ENCODE measurements at places on chromosomes 13 and 19. TPM values are rescaled to one million over a fixed set of nuclear protein-coding genes. Genes with fewer than 3 reads are reported as not detected.

The B3GNT3 gene
- 19.1 TPM for total RNA-seq

GRCh38 chr13:75052616-75053015 lies 429.4 kb downstream of the TBC1D4 start:
- no peak for DNase-seq

GRCh38 chr19:46546194-46546896 lies 50.7 kb upstream of the PNMA8B start:
- peak; percentile 86 for DNase-seq

GRCh38 chr19:3950871-3951861 lies 18.3 kb downstream of the NMRK2 start:
- DNase-seq, result no peak

- no peak for DNase-seq
These were observed 6.5 kb downstream of the ZSCAN5B start for GRCh38 chr19:56191115-56191514.

The LILRB4 gene
- not detected for total RNA-seq

The FFAR1 gene
- not detected for total RNA-seq

- no peak for DNase-seq
These were observed 1207.8 kb downstream of the EFNB2 start for GRCh38 chr13:105327581-105328126.

GRCh38 chr19:55304279-55304978 lies 20.6 kb downstream of the BRSK1 start:
- DNase-seq, result peak; percentile 44

GRCh38 chr13:36997716-36998427 lies 1.3 kb downstream of the ALG5 start:
- no peak for DNase-seq

The PEAK3 gene
- total RNA-seq, result not detected

GRCh38 chr13:105452895-105453294 lies 1082.6 kb downstream of the EFNB2 start:
- DNase-seq, result no peak

The SULT2B1 gene
- total RNA-seq, result not detected

DNA sequence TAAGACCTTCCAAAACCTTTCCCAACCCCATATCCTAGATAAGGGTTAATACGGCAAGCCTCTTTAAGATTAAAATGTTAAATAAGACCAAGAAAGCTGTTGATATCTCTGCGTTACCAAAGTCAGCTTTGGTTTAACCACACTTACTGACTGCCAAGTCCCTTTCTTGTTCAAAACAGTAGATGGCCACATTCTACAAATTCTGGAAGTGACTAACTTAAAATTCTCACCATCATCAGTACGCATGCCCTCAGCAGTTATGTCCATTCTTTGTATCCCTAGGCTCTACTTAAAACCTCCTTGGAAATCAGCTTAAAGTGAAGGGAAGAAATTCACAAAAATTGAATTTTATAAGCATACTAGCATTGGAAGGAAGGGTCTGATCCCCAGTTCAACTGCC lies 23.6 kb downstream of the SOHLH2 start:
- no peak for DNase-seq

DNA sequence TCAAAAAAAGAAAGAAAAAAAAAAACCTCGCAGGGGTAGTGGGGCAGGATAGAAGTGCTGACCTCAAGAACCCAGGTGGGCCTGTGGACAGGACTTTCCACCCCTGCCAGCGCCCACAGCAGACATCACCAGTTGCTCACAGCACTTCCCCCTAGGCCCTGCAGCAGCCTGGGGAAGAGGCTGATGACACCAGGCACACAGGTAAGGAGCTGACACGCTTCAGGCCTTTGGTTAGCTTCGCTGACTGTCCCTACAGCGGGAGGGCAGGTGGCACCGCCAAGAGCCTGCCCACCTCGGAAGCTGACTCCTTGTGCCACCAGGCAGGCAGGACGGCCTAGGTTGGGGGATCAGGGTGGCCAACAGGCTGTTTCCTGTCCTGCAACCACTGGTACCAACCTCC lies 8.9 kb downstream of the LONP1 start:
- DNase-seq, result no peak

Measured in hepatocyte (in vitro differentiated cells).